Activated gamma-delta T cell treated with Interleukin-2 at 50 U/mL for 16 hours (primary cell): ENCODE measurements at places on chromosomes 5 and 9.
A peak's percentile ranks its signal among the peaks of the same experiment; 100 is the strongest.

GRCh38 chr5:54455413-54456157 lies at the start of gene HSPB3:
Gene HSPB3 (plus strand): TSS chr5:54455699. CDS start chr5:54455790, 91 bp downstream.
- DNase-seq = no peak

DNA sequence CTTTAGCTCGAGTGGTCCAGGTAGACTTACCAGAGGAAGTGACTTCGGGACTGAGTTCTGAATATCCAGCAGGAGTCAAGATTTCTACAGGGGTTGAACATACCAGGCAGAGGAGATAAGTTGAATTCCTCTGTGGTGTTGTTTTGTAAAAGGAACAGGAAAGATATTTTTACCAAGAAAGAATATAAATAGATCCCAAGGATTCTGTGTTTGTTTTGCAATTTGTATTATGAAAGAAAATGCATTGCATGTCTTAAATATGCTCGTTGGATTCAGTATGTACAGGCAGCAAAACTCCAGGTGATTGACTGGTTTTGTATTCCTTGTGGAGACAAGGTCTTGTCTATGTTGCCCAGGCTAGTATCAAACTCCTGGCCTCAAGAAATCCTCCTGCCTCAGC lies 197.8 kb downstream of the FRMD3 start:
- no peak for DNase-seq

DNA sequence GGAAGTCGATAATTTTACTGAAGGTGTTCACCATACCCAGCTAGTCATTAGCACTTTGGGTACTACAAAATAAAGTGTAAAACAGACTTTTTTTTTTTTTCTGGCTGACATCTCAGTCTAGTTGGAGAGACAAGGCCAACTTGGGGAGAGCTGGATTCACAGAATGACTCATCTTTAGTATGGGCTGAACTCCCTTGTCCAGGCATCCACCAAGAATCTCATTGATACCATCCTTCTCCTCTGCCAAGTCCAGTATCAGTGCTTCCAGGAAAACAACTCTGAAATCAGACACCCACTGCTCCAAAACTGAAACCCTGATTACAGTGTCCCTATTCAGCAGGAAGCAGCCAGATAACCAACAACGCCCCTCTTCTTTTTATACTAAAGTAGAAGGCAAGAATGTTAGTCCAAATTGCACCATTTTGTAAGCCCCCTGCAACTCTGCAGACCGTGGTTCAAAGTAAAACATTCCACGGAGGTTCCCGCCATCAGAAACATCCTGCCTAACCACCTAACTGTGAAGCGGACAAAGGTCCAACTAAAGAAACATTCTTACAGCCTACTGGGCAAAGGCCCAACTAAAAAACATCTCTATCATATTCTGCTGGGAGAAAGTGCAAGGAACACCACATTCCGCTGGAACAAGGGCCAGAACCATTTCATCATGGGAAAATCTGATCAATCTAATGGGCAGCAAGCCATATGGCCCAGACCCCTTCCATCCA lies 728.2 kb downstream of the BRINP1 start:
- no peak for DNase-seq

DNA sequence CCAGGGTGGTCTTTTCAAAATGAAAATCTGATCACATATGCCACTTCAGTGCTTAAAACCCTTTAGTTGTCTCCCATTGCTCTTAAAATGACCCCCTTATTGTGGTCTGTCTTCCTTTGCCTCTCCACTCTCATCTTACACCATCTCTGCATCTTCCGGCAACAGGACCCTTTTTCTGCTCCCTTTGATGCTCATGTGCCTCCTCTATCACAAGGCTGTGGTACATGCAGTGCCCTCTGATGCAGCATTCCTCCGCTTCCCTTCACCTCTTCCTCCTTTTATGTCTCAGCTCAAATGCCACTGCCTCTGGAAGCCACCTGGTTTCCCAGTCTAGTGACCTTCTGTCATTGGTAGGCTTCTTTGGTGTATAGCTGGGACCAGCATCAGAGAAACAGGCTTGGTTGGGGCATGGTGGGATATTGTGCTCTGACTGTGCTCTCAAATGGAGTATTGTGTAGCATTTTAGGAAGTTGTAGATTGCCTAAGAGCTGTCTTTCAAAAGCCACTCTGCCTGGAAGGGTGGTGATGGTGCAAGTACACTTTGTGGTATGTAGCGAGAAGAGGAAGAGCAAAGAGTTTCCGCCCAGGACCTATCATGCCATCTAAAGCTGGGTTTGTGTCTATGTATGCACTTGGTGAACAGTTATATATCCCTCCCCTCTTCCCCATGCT lies 28.1 kb downstream of the ARHGAP26 start:
- DNase-seq = peak; percentile 42

- DNase-seq = peak; percentile 6
Observed at GRCh38 chr9:84140535-84141101, 160.0 kb downstream of the RMI1 start.
